ENCODE measurements at places on chromosomes 12 and 14.
A peak's percentile ranks its signal among the peaks of the same experiment; 100 is the strongest.

- no peak for DNase-seq
Observed at GRCh38 chr14:34964977-34965764, 17.6 kb upstream of the SRP54 start.

DNA sequence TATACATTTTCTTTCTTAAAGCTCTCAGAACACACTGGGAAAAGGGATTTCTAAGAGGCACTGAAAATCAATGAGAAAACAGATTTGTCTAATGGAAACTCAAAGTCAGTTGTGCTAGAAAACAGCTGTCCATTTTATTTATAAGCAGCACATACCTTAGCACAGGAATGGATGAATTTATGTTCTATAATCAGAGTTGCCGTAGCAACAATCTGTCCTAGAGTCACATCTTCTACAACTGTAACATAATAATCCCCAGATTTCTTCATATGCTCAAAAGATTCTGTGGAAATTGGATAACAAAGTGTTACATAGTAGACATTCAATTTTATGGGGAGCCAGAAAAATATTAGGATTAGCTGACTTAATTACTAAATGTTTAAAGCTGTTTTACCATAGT is 9.8 kb downstream of the GNPNAT1 start:
- DNase-seq, result no peak

DNA sequence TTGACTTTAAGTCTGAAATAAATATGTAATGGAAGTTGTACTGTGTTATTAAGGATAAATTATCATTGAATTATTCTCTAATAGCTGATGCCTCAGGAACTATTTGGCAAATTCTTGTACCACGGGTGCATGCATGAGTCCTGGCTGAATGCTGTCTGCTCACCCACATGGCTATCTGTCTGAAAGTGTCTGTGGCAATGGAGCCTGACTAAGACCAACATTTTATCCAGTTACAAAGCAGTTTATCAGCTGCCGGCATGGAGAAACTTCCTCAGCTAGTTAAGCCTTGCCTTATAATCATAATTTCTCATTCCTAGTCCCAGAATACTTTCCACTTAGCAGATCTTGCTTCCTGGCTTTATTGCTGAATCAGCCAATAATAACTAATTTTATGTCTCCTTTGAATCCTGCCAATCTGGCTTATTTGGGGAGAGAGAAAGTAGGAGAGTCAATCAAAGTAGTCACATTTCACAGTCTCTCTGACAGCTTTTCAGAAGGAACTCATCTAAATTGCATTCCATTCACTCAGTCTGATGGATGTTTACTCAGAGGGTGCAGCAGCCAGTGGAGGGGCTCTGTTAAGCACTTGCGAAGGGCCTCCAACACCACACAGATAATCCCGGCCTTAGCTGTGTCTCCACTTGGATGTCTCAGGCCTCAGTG is 280.6 kb upstream of the CLEC14A start:
- DNase-seq, result no peak

- peak; percentile 60 for DNase-seq
Observed at GRCh38 chr14:23294734-23295561, 7.7 kb downstream of the PPP1R3E start.

- no peak for DNase-seq
Observed at GRCh38 chr12:93664573-93665138, 12.5 kb upstream of the CRADD start.

DNA sequence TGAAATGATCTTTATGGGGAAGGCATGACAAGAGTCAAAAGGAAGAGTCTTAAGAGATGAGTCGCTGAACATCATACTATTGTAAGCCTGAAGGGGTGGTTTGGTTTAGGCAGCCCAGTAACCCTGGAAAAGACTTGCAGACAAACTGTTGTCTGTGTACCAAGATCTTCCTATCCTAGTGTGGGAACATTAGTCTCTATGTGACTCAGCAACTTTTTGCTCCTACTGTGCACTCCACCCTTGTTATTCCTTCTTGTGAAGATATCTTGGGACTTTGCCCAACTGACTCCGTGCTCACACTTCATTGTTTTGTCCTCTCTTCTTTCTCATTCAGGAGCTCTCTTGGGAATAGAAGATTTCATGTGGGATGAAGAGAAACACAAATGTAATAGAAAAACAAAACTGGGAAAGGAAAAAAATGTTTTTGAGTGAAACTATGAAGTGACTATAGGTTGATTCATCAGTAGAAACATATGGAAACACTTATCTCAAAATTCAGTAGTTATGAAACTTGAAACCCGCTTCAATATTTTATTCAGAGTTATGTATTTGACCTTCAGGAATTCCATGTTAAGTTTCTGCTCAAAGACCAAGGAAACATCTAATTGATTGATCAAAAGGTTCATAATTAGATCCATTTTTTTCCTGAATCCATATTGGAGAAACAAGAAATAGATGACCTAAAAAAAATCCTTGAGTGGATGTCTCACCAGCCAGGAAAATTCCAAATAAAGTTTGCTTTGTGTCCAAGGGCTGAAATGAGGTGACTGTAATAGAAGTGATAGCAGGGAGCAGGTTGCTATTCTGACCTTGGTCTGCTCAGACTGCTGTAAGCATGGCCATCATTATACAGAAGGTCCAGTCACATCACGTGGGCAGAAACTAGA is 67.2 kb downstream of the BTG1 start:
- peak; percentile 34 for DNase-seq

GRCh38 chr14:68475802-68476201 is 317.1 kb downstream of the ZFP36L1 start:
- no peak for DNase-seq

- DNase-seq, result no peak
Observed at GRCh38 chr12:81206429-81206828, 128.6 kb downstream of the ACSS3 start.

DNA sequence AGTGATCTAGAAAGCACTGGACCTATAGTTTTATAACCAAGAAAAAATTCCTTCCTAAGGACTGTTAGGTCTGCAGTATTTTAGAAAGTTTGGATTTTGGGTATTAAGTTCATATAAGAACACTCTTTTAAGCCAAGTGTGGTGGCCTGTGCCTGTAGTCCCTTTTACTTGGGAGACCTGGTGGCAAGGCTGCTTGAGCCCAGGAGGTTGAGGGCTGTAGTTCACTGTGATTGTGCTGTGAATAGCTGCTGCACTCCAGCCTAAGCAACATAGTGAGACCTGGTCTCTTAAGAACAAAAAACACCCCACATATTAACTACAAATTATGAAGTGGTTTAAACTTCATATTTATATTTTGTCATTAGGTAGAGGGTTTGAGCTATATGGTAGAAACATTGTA is 9.7 kb downstream of the DNM1L start:
- no peak for DNase-seq
